ENCODE measurements at places on chromosomes 2 and 18.

GRCh38 chr2:42071791-42072190 is 24.0 kb downstream of the PKDCC start:
- DNase-seq: no peak

DNA sequence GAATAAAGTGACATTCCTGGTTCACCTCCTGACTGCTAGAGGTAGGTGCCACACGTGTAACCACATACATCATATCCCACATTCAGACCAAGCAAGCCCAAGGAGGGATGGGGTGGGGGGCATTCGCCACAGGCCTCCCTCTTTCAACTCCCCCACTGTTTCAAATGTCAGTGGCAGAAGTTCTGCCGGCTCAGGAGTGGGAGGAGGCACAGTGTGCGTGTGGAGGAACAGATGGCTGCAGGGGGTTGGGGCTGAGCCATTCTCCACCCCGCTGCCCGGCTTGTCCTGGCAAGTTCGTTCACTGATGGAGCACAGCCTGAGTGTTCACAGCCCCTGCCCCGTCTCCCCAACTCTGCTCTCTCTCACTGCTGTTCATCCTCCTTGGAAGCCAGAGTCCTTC is 75.4 kb upstream of the TANC1 start:
- DNase-seq: peak; percentile 55

- no peak for DNase-seq
Measured at GRCh38 chr2:143085125-143085784, 44.0 kb upstream of the ARHGAP15 start.

DNA sequence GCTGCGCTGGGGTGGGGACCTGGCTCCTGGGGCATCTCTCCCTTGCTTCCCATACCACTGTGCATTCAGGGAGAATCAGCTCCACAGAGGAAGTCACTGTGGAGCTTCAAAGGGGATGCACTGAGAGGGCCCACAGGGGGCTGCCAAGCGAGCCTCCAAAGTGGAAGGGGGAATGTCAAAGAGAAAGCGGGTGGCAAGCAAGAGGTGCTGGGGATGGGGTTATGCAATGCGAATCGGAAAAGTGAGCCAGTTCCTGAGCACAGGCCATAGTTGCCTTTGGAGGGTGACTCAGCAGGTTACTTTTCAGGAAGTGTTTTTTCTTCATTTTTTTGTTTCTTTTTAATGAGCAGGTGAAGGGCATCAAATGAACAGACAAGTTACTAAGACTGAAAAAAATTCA is 17.6 kb downstream of the PMAIP1 start:
- DNase-seq: no peak

- DNase-seq: no peak
Measured at GRCh38 chr2:217444509-217444908, 558.3 kb downstream of the TNS1 start.

DNA sequence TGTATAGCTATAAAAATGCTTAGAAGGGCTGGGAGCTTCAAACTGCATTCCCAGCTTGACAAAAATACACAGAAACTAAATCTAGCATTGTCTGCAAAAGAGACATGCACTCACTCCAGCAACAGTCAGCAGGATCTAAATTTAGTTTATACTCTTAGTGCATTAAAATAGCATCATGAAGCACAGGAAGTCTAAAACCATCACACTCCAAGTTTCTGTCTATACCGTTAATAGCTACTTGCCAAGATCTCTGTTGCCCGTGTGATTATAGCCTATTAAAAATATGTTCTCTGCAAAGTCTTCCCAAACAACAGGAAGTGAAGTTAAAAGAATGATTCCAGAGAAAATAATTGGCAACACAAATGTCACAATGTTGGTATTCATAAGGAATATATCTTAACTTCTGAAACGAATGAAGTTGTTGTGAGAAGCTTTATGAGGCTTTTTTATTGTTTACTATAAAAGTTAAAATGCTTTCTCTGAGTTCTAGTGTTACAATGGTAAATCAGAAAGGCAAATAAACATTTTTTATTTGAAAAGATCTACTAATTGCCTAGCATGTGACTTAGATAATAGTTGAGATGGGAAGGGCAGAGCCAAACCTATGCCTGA is 184.2 kb downstream of the ZNF385B start:
- no peak for DNase-seq

DNA sequence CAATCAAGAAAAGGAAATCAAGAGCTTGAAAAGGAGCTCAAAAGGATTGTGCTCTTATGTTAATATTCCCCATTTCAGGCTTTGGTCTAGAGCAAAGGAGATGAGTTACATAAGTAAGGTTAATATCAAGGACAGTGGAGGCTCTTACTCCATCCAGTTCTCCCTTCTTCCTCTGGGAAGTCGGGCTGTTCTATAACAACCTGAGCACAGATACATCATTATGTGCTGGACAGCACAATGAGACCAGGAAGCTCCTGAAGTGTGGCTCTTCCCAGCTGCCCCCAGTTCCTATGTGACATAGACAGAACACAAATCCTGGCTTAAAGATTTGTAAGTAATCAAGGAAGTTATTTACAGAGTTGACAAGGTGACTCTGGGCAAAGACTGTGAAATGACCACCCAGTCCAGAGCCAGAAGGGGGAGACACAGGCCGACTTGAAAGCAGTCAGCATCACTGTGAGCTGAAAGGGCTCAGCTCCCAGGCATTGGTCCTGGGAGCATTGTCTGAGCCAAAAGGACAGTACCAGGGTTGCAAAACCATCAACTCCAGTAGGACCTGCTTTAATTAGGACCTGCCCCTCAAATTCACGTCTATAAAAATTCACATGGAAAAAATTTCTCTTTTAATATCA is 917.6 kb upstream of the ACVR2A start:
- peak; percentile 67 for DNase-seq

GRCh38 chr18:59577386-59577655 is 119.9 kb downstream of the CCBE1 start:
- no peak for DNase-seq

GRCh38 chr2:182586426-182586825 is 129.6 kb upstream of the DNAJC10 start:
- no peak for DNase-seq

DNA sequence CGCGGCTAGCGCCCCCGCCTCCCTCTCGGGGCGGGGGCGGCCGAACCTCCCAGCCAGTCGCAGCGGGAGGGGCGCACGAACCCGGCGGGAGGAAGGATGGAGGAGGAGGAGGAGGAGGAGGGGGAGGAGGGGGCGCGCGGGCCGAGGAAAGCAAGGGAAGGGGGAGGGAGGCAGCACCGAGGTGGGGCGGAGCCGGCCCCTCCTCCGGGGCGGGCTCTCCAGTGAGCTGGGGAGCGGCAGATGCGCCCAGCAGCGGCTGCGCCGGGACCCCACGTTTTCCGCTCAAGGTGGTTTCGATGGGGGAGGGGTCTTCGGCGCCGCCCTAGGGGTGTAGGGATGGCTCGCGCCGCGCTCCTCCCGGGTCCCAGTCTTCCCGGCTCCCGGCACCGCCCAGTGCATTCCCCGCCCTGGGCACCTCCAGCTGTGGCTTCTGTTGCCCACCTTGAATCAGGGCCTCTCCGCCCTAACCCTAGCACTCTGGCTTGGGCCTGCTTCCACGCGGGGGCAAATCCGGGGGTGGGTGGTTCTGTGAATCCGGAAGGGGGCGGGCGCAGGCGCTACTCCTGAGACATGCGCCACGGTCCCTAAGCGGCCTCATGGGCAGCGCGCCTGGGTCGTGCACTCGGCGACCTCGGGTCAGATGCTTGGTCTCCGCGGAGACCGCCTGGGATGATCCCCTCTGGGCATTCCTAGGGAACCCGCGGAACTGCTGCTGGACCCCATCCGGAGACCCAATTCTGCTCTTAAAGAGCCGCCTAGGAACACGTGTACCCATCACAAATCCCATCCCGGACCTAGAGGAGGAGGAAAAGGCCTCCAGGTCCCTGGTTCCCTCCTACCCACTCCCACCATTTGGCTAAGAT is at the start of gene FBXO41:
FBXO41 (minus strand) TSS at position 183 of the 863 bp plus-strand sequence. CDS start 14,848 bp downstream, outside the sequence.
- DNase-seq: peak; percentile 71

- DNase-seq: peak; percentile 54
Measured at GRCh38 chr18:25345081-25345866, 6.7 kb downstream of the ZNF521 start.

- no peak for DNase-seq
Measured at GRCh38 chr2:183604065-183604464, 479.8 kb downstream of the NUP35 start.

DNA sequence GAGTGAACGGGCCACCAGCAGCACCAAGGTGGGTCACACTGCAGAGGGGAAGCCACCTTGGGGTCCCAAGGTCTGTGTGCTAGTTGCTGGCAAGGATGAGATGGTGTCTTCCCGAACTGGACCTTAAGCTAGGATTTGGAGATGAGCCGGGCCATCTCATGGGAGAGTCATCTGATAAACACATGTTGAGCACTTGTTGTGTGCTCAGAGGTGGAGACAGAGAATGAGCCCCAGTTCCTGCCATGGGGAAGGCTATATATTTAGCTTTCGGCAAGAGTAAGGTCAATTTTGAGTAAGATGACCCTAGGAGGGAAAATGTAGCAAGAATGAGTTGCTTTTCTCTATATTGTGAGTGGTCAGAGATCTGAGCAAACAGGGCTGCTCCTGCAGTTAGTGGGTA is 41.4 kb upstream of the RPL31 start:
- DNase-seq: no peak

- peak; percentile 21 for DNase-seq
Measured at GRCh38 chr2:172214252-172214651, 111.6 kb upstream of the DLX2 start.

DNA sequence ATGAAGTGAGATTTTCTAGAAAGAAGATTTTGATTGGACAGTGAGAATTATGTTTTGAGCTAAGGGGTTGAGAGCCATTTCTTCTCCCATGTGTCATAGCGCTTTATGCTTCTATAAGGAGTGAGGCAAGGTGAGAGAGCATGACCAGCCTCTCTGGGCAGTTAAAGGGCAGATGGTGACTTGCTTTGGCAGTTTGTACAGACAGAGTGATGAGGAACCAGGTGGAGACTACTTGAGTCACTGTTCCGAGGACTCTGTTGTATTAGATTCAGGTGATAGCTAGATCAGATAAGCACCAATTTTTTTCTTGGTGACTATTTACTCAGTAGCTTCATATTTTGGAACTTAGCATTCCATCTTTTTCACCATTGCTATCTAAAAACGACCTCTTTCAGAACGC is 4.5 kb downstream of the CRIM1 start:
- no peak for DNase-seq

DNA sequence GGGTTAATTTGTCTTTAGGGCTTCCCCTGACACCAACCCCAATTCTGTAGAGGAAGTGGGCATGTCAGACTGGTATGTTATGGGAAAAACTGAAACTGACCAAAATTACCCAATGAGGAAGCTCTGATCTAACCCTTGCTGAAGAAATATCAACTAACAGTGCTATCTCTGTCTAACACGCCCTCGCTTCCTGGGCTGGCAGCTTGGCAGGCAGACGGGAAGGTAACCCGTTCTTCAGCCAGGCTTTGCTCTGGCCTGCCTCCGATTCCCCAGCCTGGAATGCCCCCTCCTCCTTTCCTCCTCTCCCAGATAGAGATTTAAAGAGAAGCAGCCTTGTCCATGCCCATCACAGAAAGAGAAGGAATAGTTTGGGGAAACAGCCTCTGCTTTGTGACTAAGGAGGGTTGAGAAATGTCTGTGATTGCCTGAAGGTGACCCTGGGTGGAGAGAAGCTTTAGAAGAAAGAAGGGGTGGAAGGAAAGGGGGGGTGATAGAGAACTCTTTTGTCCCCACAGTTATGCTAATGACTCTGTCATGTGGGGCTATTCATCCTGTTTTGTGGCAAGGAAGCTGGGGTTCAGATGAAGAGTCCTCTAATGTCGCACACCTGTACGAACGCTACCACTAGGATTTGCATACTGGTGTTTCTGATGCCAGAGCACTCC is 15.4 kb downstream of the HK2 start:
- no peak for DNase-seq

GRCh38 chr2:190755772-190756415 is 107.0 kb downstream of the NAB1 start:
- no peak for DNase-seq

- peak; percentile 22 for DNase-seq
Measured at GRCh38 chr2:240998995-240999791, 775 bp downstream of the SNED1 start.

GRCh38 chr2:190217616-190218015 is 102.0 kb downstream of the HIBCH start:
- no peak for DNase-seq

DNA sequence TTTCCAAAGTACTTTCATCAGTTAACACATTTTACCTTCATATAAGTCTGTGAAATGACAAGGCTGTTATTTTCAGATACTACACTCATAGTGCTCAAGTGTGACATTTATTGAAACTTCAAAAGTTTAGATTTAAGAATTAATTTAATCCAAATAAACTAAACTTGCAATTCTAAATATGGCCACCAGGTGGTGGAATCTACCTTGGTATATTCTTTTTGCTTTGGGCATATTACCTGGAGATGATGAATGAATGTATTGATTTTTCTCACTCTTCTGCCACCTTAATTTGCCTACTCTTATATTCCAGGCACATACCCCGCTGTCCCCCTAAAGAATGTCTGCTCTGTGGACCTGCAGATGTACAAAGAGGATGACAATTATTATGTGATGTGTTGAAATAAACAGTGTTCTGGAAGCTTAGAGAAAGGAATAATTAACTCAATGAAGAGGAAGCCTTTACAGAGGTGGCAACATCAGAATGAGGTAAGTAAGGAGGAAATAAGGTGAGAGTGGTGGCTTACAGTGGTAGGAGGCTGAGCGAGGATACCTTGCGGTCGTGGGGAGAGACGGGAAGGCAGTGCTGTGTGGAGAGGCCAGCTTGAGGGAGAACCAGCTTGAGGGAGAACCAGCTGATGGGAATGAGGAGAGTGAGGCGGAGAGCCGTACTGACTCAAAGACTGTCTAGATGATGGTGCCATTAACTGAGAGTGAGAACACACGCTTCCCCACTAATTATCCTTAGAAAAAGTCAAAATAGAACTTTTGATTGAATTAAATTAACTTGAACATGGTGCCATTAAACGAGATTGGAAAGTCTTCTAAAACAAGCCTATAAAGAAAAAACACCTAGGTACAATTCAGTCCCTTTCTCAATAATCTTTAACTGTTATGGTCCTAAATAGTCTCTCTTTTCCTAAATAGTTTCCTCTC is 179.5 kb downstream of the CELF4 start:
- DNase-seq: peak; percentile 73

DNA sequence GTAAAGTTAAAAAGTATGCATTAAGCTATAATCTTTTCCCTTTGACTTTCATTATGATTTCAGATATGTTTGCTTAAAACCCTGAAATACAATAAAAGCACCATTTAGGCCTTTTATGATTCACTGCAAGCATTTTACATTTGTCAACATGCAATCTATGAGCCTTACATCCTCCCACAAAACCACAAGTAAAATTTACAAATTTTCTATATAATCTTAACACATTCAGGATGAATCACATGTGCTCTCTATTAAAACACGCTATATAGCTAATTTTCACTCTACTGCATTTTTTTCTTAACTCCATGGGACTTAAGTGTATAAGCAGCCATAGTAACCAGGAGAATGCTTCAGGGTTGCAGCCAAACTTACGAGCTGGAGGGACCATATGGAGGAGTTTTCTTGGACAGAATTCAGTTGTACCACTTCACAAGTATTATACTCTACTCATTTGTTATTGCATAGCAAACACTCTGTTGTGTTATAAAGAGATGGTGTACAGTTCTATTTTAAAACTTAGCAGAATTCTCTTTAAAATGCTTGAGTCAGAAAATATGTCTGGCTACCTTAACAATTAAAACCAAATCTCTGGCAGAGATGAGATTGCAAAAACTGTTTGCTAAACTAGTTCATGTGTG is 293.2 kb downstream of the ALK start:
- peak; percentile 21 for DNase-seq

Measured in eye (tissue), 1 donor.